ENCODE measurements at places on chromosomes 5 and 9.
A peak's percentile ranks its signal among the peaks of the same experiment; 100 is the strongest.

- no peak for DNase-seq
These were observed 57.2 kb downstream of the WDR70 start for GRCh38 chr5:37436146-37436934.

DNA sequence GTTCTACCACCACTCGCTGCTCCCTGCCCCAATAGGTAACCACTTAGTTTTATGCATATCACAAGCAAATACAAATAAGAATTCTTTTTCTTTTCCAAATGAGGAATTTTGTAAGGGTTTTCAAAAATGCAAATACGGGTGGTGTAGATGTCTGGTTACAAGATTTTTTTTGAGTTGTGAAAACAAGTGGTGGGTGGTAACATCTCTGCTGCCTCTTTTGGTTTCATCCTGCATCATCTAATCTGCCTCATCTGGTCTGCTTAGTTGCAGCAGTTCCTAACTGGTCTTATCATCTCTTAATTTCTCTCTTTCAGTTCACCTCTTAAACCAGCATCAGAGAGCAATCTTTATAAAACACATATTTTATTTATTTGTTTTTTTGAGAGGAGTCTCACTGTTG lies 5.3 kb downstream of the NFX1 start:
- DNase-seq = no peak

DNA sequence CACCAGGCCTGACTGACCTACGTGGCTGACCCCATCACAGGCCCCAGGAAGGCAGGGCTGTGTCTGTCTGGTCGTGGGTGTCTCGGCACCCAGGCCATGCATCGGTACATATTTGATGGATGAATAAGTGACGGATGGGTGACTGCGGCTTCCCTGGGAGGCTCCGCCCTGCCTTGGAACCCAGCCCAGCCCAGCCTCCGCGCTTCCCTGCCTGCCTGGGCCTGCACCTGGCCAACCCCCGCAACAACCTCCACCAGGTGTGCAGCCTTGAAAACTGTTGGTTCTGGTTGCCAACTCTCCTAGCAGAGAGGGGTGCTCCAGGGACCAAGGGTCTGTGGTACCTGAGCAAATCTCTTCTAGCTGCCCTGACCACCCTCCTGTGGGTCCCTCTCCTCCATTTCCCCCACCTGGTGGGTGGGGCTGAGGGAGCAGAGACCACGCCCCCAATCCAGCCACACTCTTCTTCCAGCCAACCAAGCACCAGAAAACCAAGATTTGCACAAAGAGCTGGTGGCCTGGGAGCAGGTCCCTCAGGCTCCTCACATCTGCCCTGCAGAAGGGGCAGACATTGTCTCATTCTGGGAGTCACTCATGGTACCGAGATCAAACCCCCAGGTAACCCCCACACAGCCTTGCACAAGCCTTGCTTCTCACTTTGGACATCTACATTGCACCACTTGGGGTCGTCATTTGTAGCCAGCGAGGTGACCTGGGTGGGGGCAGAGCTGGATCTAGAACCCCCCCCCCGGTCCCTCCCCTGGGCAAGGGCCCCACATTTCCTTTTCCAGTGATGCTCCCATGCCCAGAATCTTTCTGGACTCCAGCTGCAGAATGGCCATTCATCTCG lies 100.6 kb upstream of the IER5L start:
- DNase-seq = peak; percentile 75

GRCh38 chr9:97895211-97895610 lies 27.1 kb downstream of the TRMO start:
- DNase-seq = no peak

GRCh38 chr9:14909961-14910805 lies at the start of gene FREM1:
Gene FREM1 (minus strand): TSS chr9:14910428. CDS start chr9:14868977, 41,451 bp downstream.
- peak; percentile 19 for DNase-seq

GRCh38 chr9:112971415-112971814 lies 40.6 kb downstream of the ZNF883 start:
- DNase-seq = peak; percentile 16
